ENCODE measurements at places on chromosomes 1 and 21. TPM values are rescaled to one million over a fixed set of nuclear protein-coding genes. Genes with fewer than 3 reads are reported as not detected.

BMP8A gene
- total RNA-seq = 0.40 TPM

CLCA4 gene
- not detected for total RNA-seq

- DNase-seq = no peak
- H3K4me3 ChIP-seq = no peak overlapping the region
- H3K4me1 ChIP-seq = no peaks in the 10 kb centered on the region
- no peaks in the 10 kb centered on the region for H3K36me3 ChIP-seq
- no peaks in the 10 kb centered on the region for H3K27me3 ChIP-seq
These were observed 92.3 kb upstream of the IVNS1ABP start for GRCh38 chr1:185409345-185409744.

GRCh38 chr1:233998891-233999290 lies 94.4 kb downstream of the SLC35F3 start:
- no peaks in the 10 kb centered on the region for H3K36me3 ChIP-seq
- no peaks in the 10 kb centered on the region for H3K27me3 ChIP-seq
- peak; percentile 67 for DNase-seq
- H3K4me1 ChIP-seq = peaks cover 6% of the 10 kb centered on the region

DNA sequence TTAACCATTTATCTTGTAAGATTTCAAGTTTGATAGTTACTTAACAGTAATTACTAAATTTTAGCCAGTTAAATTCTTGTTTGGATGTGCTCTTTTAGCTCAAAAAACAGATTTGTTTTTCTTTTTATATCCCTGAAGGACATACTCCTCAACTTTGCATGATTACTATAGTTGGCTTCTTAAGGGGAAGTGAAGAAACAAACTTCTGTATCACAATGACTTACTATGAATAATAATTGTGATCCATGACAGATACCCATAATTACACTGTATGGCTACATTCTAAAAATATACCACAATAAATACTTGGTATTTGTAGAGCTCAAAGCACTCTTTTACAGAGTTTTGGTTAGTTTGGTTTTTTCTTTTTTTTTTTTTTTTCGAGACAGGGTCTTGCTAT lies 55.8 kb downstream of the IARS2 start:
- no peak for DNase-seq
- H3K27ac ChIP-seq = no peak overlapping the region
- H3K36me3 ChIP-seq = peaks cover 31% of the 10 kb centered on the region
- H3K4me3 ChIP-seq = no peak overlapping the region

DNA sequence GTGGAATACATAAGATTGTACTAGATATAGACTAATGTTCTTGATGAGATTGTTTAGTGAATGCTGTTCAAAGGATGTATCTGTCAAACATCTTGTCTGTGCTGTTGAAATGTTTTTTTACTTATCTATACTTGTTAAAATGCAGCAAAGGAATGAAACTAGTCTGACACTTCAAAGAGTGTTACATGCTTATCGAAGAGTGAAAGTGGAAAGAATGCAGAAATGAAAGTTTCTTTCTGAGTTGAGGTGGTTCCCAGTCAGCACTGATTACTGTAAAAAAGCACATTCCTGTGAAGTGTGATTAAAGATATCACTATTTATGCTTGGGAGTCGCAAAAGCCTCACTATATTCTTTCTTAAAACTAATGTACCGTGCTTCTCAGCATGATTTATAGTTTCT lies 1225.2 kb downstream of the NCAM2 start:
- H3K36me3 ChIP-seq = no peaks in the 10 kb centered on the region
- H3K4me1 ChIP-seq = no peaks in the 10 kb centered on the region
- H3K4me3 ChIP-seq = no peak overlapping the region
- no peak overlapping the region for H3K27ac ChIP-seq

DNA sequence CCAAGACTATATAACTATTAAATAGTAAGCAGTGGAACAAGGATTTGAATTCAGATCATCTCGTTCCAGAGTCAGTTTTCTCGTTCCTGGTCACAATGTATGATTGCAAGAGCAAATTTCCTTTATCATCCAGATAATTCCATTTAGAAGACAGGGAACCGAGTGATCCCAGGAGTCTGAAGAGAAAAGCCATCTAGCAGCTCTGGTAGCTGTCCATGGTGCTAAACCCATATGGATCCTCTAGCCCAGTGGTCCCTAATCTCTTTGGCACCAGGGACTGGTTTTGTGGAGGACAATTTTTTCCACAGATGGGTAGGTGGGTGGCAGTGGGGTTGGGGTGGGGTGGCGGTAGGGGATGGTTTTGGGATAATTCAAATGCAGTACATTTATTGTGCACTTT lies 229.4 kb downstream of the PTPRU start:
- H3K4me3 ChIP-seq = no peak overlapping the region
- H3K27ac ChIP-seq = no peak overlapping the region
- peak; percentile 26 for DNase-seq
- no peaks in the 10 kb centered on the region for H3K36me3 ChIP-seq

Measured in muscle of leg (tissue), 16 donors.